GM03348 (cell line): ENCODE measurements at places on chromosomes 7 and 10.

DNA sequence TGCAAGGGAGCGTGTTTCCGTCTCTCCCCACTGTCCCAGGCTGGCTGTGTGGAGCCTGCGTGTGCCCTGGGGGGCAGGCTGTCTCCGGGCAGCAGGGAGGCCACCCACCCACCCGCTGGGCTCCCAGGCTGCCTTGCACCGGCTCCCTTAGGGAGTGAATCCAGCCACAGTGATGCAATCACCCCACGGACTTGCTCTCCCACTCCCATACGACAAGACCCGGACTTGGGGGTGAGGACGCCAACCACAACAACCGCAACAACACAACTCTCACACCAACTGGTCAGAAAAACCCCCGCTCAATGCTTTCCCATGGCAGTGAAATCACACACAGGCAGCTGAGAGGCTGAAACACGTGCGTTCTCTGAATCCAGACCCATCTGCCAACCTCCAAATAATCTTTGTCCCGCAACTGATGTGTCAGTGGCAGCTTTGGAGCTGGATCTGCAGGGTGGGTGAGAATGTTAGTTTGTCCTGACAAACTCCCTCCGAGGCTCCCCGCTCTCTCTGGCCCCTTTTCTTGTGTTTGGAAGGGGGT lies 62.7 kb upstream of the DDC start:
- DNase-seq: no peak

- no peak for DNase-seq
Measured at GRCh38 chr10:73244866-73245477, 2.1 kb downstream of the DNAJC9 start.

DNA sequence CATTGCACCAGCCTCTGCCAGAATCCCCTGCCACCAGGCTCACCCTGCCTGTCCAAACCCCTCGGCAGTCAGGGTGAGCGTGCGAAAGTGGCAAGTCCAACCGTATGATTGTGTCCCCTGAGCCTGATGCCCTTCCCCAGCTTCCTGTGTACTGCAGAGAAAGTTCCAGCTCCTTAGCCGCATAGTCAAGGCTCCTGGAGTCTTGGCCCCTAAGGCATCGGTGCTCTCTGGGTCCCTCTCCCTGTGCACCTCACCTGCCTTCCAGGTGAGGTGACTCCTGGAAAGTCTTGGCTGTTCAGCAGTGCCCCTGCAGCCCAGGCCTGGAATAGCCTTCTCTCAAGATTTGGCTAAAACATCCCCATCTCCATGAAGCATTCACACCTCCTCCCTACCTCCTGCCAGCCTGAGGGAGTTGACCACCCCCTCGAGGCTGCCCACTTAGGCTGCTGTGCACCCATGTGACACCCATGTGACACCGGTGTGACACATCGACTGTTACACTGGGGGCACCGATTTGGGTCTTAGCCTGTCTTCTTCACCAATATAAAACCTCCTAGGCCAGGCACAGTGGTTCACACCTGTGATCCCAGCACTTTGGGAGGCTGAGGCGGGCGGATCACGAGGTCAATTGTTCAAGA lies 56.1 kb upstream of the ELN start:
- no peak for DNase-seq

GRCh38 chr10:126409821-126410220 lies 21.5 kb upstream of the ADAM12 start:
- DNase-seq: no peak

GRCh38 chr10:124354411-124355382 lies 64.0 kb downstream of the OAT start:
- peak; percentile 89 for DNase-seq

GRCh38 chr10:62590306-62590705 lies 214.2 kb upstream of the ADO start:
- DNase-seq: no peak

DNA sequence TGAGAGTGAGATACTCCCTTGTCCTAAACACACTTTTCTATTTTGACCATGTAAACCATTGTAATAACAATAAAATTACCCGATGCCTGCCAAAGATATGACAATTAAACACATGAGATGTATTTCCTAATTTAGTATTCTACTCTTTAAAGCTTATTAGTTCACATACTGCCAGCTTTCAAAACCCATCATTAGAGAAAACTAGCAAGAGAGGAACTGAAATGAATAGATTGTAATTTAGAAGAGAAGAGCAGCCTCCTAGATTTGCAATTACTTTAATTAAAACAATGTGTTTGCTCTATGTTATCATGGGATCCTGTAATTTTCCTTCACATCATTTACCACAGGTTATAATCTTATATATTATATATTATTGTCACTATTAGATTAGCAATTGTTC lies 428.2 kb downstream of the THSD7A start:
- no peak for DNase-seq

- DNase-seq: peak; percentile 76
Measured at GRCh38 chr10:102117391-102118159, 2.6 kb downstream of the LDB1 start.

DNA sequence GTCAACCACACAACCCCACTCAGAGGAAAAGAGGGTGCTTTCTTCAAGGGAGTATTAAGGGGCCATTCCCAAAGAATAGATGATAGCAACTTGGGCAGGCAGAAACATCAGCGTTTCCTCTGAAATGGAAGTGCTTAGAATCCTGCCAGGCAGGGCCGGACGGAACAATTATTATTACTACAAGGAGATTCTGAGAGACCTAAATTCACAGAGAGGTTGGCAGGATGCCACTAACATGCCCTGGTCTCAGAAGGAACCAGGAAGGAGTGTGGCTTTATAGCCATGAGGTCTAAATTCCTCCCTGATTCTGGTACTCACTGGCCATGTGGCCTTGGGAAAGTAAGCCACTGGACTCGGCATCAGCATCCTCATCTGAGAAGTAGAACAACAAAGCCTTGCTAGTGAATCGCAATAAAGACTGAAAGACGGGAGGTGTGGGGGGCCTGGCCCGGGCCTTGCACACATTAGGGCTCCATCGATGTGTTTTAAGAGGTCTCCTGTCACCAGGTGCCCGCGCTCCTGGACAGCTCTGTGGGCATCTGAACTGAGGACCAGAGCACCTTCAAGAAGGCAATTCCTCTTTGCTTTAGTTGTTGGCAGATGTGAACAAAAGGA lies 131.5 kb downstream of the OAT start:
- DNase-seq: no peak

DNA sequence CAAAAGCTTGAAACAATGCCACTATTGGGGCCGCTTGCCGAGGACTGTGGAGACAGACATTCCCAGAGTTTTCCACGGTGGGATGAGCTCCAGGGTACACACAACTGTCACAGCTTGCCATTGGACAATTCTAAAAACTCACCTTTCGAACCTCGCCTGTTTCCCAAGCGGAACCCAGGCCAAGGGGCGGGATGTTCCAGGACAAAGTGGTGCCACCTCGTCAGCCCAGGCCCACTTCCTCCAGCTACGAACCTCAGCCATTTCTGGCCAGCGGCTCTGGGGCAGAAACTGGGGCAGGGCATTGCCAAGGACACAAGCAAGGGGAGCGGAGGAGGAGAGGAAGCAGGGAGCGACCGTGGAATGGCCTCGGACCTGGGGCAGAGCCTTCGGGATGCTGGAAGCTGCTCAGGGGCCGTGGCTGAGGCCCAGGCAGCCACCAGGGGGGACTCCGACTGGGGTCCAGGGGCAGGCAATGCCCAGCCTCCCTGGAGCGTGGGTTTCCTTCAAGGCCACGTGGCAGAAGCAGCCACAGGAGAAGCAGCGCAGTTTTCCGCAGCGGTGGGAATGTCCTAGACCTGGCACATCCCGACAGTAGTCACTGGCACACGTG lies 44.7 kb upstream of the INSIG1 start:
- DNase-seq: no peak

- DNase-seq: peak; percentile 69
Measured at GRCh38 chr7:27921081-27921836, 181.3 kb downstream of the TAX1BP1 start.

DNA sequence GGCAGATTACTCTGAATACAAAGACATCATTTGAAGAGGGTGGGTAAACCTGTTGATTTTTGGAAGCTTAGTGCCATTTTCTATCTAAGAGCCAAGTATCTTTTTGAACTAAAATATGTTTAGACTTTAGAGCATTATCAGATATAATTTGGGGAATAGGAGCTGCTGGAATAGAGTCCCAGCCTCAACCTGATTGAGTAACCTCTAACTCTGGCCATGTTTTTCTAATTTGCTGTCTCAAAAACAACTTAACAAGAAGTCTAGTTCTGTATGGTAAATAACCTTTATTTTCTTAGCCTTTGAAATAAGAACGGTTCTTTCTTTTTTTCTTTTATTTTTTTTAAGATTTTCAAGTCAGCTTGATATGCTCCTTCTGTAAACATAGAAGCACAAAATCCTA lies 224.5 kb downstream of the DYNC1I1 start:
- no peak for DNase-seq

DNA sequence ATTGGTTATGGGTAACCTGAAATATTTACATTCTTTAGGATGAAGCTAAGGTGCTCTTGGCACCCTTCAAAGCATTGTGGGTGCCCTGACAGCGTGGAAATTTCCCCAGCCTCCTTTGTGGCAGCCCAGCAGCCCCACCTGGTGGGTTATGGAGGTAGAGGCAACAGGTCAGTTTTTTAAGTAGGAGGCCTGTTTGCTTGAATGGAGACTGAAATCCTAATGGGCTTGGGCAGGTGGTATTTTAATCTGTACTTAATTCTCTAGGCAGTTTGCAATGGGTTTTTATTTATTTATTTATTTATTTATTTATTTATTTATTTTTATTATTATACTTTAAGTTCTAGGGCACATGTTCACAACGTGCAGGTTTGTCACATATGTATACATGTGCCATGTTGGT lies 139.4 kb downstream of the EPC1 start:
- peak; percentile 55 for DNase-seq

- no peak for DNase-seq
Measured at GRCh38 chr10:55550236-55550635, 749.2 kb upstream of the PCDH15 start.

DNA sequence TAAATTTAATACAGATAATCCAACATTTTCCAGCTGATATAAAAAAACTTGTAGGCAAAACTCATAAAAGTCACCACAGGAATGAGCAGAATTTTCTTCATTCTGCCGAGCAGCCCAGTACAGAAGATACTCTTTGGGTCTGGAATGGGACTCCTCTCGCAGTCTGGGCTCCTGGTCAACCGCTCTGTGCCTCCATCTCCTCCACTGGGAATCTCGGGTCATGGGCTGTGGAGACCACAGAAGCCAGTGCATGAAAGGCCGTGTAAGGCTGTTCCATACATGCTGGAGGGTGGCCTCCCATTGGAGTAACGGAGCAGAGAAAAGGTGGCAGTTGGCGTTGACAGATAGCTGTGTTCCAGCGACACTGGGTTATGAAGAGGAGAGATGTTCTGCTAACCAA lies 616.4 kb upstream of the MGMT start:
- no peak for DNase-seq

GRCh38 chr7:57245206-57245605 lies 113.0 kb upstream of the ZNF479 start:
- no peak for DNase-seq

GRCh38 chr10:35210961-35211360 lies 84.3 kb downstream of the CREM start:
- no peak for DNase-seq

DNA sequence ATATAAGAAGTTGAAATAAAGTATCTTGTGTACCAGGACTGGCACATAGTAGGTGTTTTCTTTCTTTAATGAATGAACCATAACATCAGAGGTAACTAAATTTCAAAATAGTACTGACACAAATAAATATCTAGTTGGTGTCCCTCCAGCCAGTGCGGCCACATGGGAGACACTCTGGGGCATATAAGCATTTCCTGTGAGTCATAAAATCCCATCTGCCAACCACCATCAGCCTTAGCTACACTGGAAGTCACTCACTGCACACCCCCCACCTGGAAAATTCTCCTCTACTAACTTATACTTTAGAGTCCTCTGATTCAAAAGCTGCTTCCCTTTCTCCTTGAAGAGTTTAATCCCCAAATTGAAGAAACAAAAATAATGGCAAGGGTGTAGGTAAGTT lies 32.5 kb downstream of the DYDC1 start:
- peak; percentile 14 for DNase-seq

DNA sequence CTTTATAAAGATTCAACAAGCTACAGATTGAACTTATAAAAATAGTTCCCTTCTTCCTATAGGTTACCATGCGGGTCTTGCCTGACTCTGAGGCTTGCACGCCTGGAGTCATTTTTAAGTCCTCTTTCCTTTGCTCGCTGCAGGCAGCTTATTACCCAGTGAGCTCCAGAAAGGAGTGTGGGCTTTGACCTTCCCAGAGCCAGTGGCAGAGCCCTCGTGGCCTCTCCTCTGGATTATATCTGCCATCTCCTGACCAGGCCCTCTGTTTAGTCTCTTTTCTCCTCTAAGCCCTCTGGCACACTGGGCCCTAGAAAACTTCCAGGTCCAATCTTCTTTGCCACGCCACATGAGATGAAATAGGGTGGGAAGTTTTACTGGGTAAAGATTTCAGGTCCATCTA lies 39.9 kb upstream of the EZH2 start:
- no peak for DNase-seq

GRCh38 chr7:27361522-27361921 lies 118.9 kb downstream of the EVX1 start:
- no peak for DNase-seq

GRCh38 chr10:89520706-89521105 lies 14.7 kb downstream of the SLC16A12 start:
- no peak for DNase-seq

DNA sequence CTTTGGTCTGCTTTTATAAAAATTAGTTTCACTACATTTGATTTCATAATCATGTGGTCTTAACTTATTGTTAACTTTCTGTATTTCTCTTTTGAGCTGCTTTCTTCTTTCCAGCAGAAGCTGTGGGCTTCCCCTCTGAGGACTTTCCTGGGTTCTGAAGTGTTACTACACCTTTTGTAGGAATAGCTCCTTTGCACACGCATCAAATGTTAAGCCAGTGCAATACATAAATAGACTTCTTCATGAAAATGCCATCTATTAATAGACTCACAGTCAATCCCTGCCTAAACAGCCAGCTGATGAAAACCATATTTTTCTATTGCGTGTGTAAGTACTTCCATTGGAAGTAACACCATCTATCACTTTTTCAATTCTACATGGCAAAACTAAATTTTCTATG lies 1.5 kb downstream of the ABCB4 start:
- DNase-seq: no peak

DNA sequence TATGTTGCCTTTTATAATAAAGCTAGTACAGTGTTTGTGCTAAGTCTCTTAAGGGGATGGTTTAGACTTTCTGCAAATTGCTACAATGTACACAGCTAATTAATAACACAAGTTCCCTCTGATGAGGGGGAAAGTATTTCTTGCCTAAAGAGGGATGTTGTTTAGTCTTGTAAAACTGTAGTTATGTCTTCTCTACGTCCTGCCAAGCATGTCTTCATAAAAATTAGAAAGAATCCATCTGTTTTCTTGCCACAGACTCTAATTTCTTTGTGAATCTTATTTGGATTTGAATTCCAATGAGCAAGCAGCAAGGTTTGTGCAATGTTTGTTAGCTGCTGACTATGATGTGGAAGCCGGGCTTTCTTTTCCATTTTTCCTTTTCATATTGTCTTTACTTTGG lies 28.2 kb downstream of the ADARB2 start:
- DNase-seq: no peak
